ENCODE measurements at places on chromosomes 7 and 10.

DNA sequence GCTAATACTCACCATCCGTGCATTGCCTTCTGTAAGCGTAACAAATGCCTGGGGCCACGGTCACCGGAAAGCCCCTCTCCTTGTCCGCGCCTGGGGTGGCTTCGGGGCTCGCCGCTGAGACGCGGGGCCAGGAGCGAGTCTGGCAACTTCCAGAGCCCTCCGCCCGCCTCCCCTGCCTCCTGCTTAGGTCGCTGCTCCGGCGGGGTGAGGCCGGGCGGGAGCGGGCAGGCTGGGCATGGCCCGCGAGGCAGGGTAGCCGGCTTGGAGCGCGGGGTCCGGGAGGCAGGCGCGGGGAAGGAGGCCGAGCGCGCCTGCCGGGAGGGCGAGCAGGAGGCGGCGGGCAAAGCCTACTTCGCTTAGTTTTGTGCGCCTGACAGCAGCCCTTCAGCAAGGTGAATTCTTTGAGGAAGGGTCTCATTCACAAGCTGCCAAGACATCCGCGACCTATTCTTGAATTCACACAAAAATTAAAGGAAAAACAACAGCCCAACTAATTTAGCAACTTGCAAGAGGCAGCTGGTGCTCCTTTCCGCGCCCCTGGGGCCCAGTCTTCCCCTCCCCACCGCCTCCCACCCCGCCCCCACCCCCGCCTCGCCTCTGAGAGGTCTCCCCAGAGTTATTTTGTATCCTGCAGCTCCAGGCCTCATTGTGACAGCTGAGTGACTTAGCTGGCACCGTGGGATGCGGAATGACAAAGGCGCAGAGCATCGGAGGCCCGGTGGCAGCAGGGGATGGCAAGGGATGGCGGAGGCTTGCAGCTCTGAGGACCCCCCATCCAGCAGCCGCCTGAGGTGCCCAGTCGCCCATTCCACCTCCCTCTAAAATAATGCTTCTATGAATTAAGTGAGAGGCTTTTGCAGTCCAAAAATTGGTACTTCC, 12.8 kb upstream of the KAT6B start:
- no peak for DNase-seq

- DNase-seq = no peak
These were observed 190.6 kb downstream of the HERPUD2 start for GRCh38 chr7:35504365-35504764.

DNA sequence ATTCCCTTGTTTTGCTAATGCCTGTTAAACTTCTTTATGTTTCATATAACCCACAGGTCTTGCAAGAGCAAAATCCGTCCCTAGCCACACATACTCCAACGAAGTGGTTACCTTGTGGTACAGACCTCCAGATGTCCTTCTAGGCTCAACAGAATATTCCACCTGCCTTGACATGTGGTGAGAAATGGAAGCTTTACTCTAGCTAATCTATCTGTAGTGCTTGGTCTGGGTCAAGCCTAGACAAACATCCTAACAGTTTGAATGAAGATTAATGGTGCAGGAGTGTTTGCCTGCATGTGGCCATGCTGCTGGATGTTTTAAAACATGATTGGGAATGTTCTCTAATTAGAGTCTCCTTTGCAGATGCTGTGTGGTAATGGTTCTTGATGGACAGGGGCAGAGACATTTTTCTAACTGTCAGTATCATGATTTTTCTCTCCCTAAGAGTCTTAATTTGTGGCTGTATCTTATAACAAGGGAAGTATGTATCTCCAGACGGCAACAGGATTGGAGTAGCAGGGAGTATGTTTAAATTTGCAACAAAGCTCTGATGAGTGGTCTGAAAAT, 308.5 kb upstream of the FZD1 start:
- DNase-seq = peak; percentile 98

- no peak for DNase-seq
These were observed 40.6 kb upstream of the FAM3C start for GRCh38 chr7:121436688-121437087.

DNA sequence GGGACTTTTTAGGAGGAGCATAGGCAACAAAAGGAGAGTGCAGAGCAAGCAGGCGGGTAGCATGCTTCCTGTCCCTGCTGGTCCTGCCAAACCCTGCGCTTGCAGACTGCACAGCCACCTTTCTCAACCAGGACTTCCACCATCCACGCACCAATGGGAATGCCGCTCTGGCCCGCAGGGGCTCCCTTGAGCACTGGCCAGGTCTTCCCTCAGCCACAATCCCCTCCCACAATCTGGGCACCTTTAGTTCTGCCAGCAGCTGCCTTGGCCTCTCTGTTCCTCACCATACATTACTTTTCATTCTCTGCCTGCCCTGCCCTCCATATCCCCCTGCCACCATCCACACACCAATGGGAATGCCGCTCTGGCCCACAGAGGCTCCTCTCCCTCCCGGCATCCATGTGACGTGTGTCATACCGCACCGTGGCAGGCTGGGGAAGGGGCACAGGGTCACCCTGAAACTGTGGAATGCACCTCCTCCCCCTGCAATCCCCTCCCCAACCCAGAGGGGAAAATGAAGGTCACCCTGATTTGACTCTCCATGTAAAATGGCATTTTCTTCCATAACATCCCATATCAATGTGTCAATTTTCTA, 97.3 kb upstream of the MACROH2A2 start:
- no peak for DNase-seq

GRCh38 chr7:123948136-123948535, 23.1 kb downstream of the SPAM1 start:
- no peak for DNase-seq

DNA sequence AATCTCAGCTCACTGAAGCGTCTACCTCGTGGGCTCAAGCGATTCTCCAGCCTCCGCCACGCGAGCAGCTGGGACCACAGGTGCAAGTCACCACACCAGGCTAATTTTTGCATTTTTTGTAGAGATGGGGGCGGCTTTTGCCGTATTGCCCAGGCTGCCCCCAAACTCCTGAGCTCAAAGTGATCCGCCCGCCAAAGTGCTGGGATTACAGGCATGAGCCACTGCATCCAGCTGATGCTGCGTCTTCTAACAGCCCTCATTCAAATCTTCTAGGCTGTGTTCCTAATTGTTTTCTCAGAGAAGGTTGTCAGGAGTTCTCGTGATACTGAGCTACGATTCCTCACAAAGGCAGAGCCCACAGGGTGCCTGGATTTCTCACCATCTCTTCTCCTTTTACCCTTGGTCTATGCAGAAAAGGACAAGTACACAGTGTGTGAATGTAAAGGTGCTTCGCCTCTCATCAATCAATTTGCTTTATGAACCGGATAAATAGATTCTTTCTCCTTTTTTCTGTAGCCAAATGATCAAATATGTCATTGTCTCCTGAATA, 247.3 kb upstream of the PTN start:
- no peak for DNase-seq

GRCh38 chr7:141915565-141915964, 634 bp upstream of the OR9A4 start:
- DNase-seq = no peak

- no peak for DNase-seq
These were observed 163.9 kb downstream of the TCF7L2 start for GRCh38 chr10:113113918-113114317.

- no peak for DNase-seq
These were observed 4.5 kb downstream of the ARID5B start for GRCh38 chr10:61905837-61906561.

- DNase-seq = no peak
These were observed 167.9 kb downstream of the PARD3 start for GRCh38 chr10:34647160-34647559.

- DNase-seq = no peak
These were observed 1.3 kb upstream of the BMI1 start for GRCh38 chr10:22319547-22319979.

GRCh38 chr7:46386428-46387399, 465.6 kb upstream of the IGFBP3 start:
- no peak for DNase-seq

DNA sequence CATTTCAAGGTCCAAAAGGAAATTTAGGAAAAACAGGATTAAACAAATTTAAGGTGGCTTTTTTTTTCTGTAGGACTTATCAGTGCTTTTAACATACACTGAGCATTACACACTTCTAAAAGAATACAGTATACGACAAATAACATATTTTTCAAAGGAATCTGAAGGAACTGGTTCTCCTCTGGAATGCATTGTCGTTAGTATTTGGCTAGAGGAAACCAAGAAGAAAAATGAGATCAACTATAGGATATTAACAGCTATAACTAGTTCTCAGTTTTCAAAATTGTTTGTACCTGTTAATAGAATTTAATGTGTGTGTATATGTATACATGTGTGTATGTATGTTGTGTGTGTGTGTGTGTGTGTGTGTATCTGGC, 50.1 kb upstream of the ADAM12 start:
- no peak for DNase-seq

- DNase-seq = peak; percentile 60
These were observed 163.0 kb upstream of the KLF14 start for GRCh38 chr7:130896898-130897514.

DNA sequence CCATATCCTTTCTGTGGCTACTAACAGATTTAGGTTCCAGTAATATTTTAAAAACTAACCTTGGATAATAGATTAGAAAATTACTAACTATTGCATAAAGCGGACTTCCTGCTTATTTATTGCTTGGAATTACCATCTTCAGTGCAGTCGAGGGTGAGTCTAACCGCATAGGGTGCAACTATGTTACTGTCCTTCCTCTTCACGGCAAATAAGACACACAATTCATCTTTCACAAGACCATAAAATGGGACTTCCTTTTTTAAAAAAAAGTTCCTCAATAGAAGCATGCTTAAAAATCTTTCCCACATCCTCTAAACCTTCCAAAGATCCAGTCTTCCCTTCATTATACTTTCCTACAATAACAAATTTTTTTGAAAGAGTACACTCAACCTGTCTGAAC, 2.1 kb downstream of the SLC25A40 start:
- DNase-seq = no peak

- no peak for DNase-seq
These were observed 884.1 kb downstream of the NRG3 start for GRCh38 chr10:82759050-82759449.

DNA sequence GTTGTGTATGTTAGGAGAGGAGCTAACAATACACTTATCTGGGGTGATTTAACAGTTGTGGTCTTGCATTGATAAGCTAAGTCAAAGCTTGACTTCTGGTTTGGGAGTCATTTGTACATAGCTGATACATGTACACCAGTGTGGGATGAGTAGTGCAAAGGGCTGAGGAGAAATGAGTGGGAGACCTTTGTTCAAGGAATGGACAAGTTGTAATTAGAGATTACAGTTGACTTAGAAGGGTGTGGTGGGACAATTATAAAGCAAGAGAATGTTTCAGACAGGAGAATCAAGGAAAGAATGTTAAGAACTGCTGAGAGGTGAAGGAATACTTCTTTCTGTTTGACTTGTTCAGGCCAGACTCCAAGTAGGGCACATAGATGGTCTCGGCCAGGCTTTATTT, 209.7 kb upstream of the STEAP4 start:
- DNase-seq = no peak

Data from NCI-H1092 treated with DMSO at 0.1 percent for 48 hours (cell line).